ENCODE measurements at places on chromosomes 12 and 14. TPM values are rescaled to one million over a fixed set of nuclear protein-coding genes. Genes with fewer than 3 reads are reported as not detected.

DNA sequence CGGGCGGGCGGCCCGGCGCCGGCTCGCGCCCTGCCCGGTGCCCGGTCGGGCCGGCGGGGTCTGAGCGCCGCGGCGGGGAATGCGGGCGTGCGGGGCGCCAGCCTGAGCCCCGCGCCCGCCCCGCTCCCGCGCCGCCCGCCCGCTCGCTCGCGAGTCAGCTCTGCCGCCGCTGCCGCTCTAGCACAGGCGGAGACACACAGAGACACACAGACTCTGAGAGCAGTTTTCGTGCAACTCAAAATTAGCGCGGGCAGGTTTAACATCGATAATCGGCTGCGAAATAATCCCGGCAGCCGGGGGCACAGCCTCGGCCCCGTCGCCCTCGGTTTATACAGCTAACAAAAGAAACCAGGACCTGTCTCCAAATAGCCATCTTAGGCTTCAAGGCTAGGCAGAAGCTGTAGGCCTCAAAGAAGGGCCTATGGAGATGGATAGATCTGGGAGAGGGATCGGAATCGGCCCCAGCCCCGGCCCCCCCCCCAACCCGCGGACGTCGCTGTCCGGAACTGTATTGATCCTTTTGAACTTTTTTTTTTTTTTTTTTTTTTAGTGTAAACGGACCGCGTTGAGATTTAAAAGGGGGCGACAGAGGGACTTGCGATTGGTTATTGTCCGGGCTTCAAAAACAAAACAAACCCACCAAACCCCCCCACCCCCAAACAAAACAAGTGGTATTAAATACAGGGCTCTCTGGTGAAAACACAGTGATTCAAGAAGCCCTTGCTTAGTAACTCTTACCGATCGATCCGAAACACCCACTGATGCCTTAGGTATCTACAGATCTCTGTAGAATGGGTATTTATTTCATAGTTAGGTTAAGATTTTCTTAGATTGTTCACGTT, 1.1 kb downstream of the ARID2 start:
- no peaks in the 10 kb centered on the region for H3K36me3 ChIP-seq
- peak overlapping the region; percentile 97 for H3K27ac ChIP-seq
- peak; percentile 83 for DNase-seq

GRCh38 chr12:105931762-105932570, 206.8 kb downstream of the NUAK1 start:
- no peaks in the 10 kb centered on the region for H3K27me3 ChIP-seq
- no peak for DNase-seq
- H3K27ac ChIP-seq: no peak overlapping the region
- H3K4me3 ChIP-seq: no peak overlapping the region
- H3K36me3 ChIP-seq: no peaks in the 10 kb centered on the region

DNA sequence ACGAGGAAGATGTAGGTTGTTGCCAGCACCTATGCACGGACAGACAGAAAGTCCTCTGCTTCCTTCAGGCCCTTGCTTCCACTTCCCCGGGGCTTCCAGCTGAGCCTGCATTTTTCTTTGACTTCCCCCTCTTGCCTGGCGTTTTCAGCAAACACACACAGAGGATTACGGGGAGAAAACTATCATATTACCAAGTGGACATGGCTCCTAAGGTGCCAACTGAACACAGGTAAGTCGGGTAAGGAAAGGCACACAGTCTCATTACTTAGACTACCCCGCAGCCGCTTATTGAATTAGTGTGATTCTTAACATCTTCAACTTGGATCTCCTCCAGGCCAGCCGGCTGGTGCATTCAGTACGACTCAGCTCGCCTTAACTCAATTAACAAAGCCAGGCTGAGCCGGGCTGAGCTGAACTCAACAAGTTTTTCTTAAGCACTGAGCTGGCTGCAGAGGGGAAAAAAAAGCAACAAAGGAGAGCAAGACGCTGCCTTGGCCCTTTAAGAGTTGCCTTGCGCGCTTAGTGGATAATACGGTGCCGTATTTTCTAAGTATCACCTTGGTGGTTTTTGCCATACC, 19.2 kb upstream of the MAP1LC3B2 start:
- DNase-seq: no peak
- peaks cover 46% of the 10 kb centered on the region for H3K4me1 ChIP-seq
- no peak overlapping the region for H3K27ac ChIP-seq

- H3K27ac ChIP-seq: peak overlapping the region; percentile 65
- H3K4me1 ChIP-seq: peaks cover 67% of the 10 kb centered on the region
Observed at GRCh38 chr14:92613681-92614260, 100.2 kb downstream of the RIN3 start.

DNA sequence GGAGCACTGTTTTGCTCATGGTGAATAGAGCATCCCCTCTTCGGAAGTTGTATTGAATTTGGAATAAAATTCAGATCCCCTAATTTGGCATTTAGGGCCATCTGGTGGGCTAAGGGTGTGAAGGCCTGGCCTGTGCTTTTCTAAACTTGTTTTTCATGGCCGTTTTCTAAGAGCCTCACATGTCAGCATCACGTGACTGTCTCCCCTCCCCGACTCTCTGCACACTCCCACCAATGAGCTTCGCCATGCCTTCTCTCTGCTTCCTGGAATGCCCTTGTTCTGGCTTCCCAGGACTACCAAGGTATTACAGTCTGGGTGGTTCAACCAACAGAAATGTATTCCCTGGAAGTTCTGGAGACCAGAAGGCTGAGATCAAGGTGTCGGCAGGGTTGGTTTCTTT, 85.3 kb downstream of the PRIMA1 start:
- H3K27ac ChIP-seq: no peak overlapping the region
- no peak overlapping the region for H3K4me3 ChIP-seq
- no peak for DNase-seq
- H3K36me3 ChIP-seq: no peaks in the 10 kb centered on the region
- H3K27me3 ChIP-seq: no peaks in the 10 kb centered on the region

- H3K4me1 ChIP-seq: no peaks in the 10 kb centered on the region
- DNase-seq: no peak
- H3K36me3 ChIP-seq: no peaks in the 10 kb centered on the region
- no peak overlapping the region for H3K4me3 ChIP-seq
- no peak overlapping the region for H3K27ac ChIP-seq
- H3K27me3 ChIP-seq: no peaks in the 10 kb centered on the region
Observed at GRCh38 chr12:113273053-113273725, 51.9 kb downstream of the TPCN1 start.

The GLIPR1L2 gene
- 0.91 TPM for total RNA-seq

The ARMH4 gene
- not detected for total RNA-seq

DNA sequence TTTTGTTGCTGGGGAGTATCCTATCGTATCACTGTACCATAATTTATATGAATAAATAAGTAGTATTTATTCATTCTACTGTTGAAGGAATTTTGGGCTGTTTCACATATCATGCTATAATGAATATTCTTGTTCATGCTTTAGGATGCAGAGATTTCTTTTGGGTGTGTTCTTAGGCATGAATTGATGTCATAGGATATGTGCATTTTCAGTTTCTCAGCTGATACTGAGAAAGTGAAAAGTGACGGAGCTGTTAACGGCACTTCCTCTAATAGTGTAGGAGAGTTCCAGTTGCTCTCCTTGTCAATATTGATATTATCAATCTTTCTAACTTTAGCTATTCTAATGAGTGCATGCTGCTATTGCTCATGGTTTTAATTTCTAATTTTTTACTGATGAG, 23.2 kb upstream of the SDR39U1 start:
- no peaks in the 10 kb centered on the region for H3K36me3 ChIP-seq
- H3K27me3 ChIP-seq: no peaks in the 10 kb centered on the region
- H3K27ac ChIP-seq: no peak overlapping the region
- DNase-seq: no peak
- H3K4me3 ChIP-seq: no peak overlapping the region

GRCh38 chr12:5507944-5508343, 76.0 kb downstream of the NTF3 start:
- no peak overlapping the region for H3K4me3 ChIP-seq
- DNase-seq: no peak
- H3K36me3 ChIP-seq: no peaks in the 10 kb centered on the region
- no peak overlapping the region for H3K27ac ChIP-seq

DNA sequence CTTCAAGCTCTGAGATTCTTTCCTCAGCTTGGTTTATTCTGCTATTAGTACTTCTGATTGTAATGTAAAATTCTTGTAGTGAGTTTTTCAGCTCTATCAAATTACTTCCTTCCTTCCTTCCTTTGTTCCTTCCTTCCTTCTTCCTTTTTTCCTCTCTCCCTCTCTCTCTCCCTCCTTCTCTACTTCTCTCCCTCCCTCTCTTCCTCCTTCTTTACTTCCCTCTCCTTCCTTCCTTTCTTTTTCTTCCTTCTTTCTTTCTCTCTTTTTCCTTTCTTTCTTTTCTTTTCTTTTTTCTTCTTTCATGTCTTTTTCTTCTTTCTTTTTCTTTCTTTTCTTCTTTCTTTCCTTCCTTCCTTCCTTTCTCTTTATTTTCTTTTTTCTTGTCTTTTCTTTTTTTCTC, 565.2 kb upstream of the STXBP6 start:
- H3K27me3 ChIP-seq: no peaks in the 10 kb centered on the region
- H3K4me1 ChIP-seq: no peaks in the 10 kb centered on the region
- no peak overlapping the region for H3K27ac ChIP-seq
- DNase-seq: no peak
- H3K36me3 ChIP-seq: no peaks in the 10 kb centered on the region
- no peak overlapping the region for H3K4me3 ChIP-seq

DNA sequence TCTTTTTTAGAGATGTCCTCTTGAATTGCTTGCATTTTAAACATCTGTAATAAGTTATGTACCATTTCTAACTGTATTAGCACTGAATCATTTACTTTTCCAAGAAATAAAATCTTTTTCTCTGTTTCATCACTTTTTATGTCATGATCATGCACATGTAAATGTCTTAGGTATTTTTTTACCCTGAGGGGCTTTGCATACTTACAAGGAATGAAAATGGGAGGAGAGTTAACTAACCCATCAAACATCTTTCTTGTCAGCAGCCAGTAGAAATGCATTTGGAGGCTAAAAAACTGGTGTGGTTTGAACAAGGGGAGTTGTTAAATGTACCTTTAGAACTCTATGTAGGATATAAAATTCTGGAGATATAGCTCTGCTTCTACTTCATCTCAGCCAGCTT, 1080.3 kb downstream of the GALC start:
- no peak overlapping the region for H3K4me3 ChIP-seq
- no peaks in the 10 kb centered on the region for H3K27me3 ChIP-seq
- no peaks in the 10 kb centered on the region for H3K36me3 ChIP-seq
- no peak for DNase-seq

The ZBTB39 gene
- 15.6 TPM for total RNA-seq

GRCh38 chr12:20390846-20391245, 22.5 kb downstream of the PDE3A start:
- H3K4me3 ChIP-seq: no peak overlapping the region
- DNase-seq: no peak
- H3K27me3 ChIP-seq: no peaks in the 10 kb centered on the region
- H3K36me3 ChIP-seq: no peaks in the 10 kb centered on the region
- no peaks in the 10 kb centered on the region for H3K4me1 ChIP-seq
- H3K27ac ChIP-seq: no peak overlapping the region

The TAS2R7 gene
- total RNA-seq: not detected

The HOXC11 gene
- total RNA-seq: not detected

DNA sequence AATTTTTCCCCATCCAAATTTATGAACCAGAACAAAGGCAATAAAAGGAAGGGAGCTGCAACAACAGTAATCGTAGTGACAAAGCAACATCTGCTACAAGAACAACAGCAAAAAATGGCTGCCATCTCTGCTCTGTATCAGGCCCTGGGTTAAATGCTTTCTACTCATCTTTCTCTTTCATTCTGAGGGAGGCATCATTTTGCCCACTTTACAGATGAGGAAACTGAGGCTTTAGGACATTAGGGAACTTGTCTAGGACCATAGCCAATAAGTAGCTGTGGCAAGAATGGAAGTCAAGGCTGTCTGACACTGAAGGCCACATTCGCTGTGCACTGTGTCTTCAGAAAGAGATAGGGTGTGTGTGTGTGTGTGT, 192.4 kb upstream of the NUDT4 start:
- H3K4me3 ChIP-seq: no peak overlapping the region
- no peaks in the 10 kb centered on the region for H3K27me3 ChIP-seq
- no peak for DNase-seq
- no peaks in the 10 kb centered on the region for H3K36me3 ChIP-seq
- peaks cover 32% of the 10 kb centered on the region for H3K4me1 ChIP-seq

GRCh38 chr12:127809275-127809674, 457.7 kb upstream of the TMEM132C start:
- H3K27ac ChIP-seq: no peak overlapping the region
- no peaks in the 10 kb centered on the region for H3K36me3 ChIP-seq
- no peaks in the 10 kb centered on the region for H3K4me1 ChIP-seq
- H3K4me3 ChIP-seq: no peak overlapping the region
- DNase-seq: no peak

GRCh38 chr12:40976546-40976945, 211.6 kb upstream of the PDZRN4 start:
- no peak for DNase-seq
- no peak overlapping the region for H3K4me3 ChIP-seq
- no peaks in the 10 kb centered on the region for H3K4me1 ChIP-seq
- H3K27me3 ChIP-seq: no peaks in the 10 kb centered on the region
- H3K36me3 ChIP-seq: no peaks in the 10 kb centered on the region

- H3K27ac ChIP-seq: no peak overlapping the region
- H3K36me3 ChIP-seq: no peaks in the 10 kb centered on the region
- no peaks in the 10 kb centered on the region for H3K27me3 ChIP-seq
- peaks cover 29% of the 10 kb centered on the region for H3K4me1 ChIP-seq
Observed at GRCh38 chr12:32024884-32025592, 65.8 kb downstream of the RESF1 start.

GRCh38 chr14:88551094-88551870, 3.5 kb downstream of the PTPN21 start:
- no peaks in the 10 kb centered on the region for H3K36me3 ChIP-seq
- no peak overlapping the region for H3K27ac ChIP-seq
- peak overlapping the region; percentile 48 for H3K4me3 ChIP-seq
- peak; percentile 56 for DNase-seq
- H3K4me1 ChIP-seq: peaks cover 21% of the 10 kb centered on the region

DNA sequence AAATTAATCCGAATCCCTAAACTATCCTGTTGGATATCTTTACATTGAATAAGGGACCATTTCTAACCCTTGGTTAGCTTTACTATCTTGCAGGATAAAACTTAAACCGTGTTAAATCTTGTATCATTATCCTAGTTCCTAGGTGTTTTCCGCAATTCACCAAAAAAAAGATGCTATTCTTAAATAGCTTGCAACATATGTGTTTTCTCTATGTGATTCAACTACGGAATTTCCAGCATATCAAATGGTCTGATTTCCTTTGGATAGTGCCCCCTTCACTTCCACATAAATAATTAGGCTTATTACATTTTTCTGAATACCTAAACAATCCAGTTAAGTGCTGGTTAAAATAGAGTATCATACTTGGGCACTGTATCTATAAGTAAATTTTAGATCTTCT, 130.3 kb downstream of the ITPR2 start:
- no peaks in the 10 kb centered on the region for H3K27me3 ChIP-seq
- no peak overlapping the region for H3K4me3 ChIP-seq
- no peak overlapping the region for H3K27ac ChIP-seq
- peaks cover 14% of the 10 kb centered on the region for H3K4me1 ChIP-seq

DNA sequence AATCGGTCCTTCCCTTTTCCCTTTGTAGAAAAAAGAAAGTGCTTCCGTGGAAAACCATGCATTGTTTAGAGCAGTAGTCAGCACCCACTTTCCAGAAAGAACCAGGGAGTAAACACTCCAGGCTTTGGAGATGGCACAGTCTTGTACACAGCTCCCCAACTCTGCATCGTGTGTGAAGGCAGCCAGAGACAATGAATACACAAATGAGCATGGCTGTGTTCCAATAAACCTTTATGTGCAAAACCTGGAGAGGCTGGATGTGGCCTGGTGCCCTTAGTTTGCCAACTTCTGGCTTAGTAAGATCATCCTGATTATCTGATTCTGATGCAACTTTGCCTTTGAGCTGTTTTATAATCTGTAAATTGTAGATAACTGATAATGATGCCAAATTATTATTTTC, 463.4 kb upstream of the TMEM132C start:
- DNase-seq: no peak
- H3K36me3 ChIP-seq: no peaks in the 10 kb centered on the region
